Stimulated activated CD4-positive, alpha-beta T cell treated with anti-CD3 and anti-CD28 coated beads, Interleukin-4, amount 100 ng/mL, for 24 hours (primary cell): ENCODE measurements at places on chromosomes 16 and 17.

- DNase-seq, result no peak
Measured at GRCh38 chr17:2181206-2181896, 122.2 kb downstream of the SMG6 start.

GRCh38 chr17:50533185-50533584 lies 650 bp downstream of the EPN3 start:
- DNase-seq, result no peak

DNA sequence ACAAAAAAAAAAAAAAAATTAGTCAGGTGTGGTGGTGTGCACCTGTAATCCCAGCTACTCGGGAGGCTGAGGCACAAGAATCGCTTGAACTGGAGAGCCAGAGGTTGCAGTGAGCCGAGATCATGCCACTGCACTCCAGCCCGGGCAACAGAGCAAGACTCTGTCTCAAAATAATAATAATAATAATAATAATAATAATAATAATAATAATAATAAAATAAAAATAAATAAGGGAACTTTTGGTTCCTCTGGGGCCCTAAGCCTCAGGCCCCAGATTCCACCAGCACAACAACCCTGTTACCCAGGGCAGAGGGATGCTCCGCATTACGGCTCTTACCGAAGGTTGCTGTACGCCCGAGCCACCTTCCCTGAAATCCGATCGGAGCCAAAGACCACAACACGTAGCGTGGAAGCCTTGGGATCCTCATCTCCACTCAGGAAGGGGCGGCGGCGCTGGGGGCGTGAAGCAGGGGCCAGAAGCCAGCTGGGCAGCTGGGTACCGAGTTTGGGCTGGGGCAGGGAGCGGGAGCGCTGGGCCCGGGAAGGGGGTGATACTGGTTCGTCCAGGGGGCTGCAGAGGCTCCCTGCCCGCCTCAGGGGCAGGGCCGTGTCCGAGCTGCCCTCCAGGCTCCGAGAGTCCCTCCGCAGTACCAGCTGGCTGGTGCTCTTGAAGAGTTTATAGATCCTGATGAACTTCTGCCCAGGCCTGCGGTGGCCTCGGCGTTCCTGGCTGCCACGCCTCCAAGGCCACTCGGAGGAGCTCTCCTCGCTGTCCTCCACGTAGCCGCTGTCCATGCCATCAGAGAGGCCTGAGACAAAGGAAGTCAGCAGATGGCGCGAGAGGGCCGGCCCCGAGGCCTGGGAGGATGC lies 20.6 kb upstream of the PIK3R6 start:
- no peak for DNase-seq

GRCh38 chr17:59345476-59345875 lies 14.0 kb downstream of the YPEL2 start:
- DNase-seq, result no peak
